ENCODE measurements at places on chromosomes 12 and 14. TPM values are rescaled to one million over a fixed set of nuclear protein-coding genes. Genes with fewer than 3 reads are reported as not detected.

Gene PRICKLE1
- total RNA-seq, result not detected

Gene TMEM229B
- 1.6 TPM for total RNA-seq

Gene BEST3
- not detected for total RNA-seq

Gene KRT85
- not detected for total RNA-seq

Gene RASSF8
- total RNA-seq, result not detected

Gene LBHD2
- total RNA-seq, result not detected

Gene AKAP3
- 3.5 TPM for total RNA-seq

Gene ESPL1
- total RNA-seq, result 63.4 TPM

GRCh38 chr14:102760496-102761193, 16.6 kb upstream of the TRAF3 start:
- no peak overlapping the region for H3K4me3 ChIP-seq
- H3K27me3 ChIP-seq, result peaks cover 2% of the 10 kb centered on the region
- H3K4me1 ChIP-seq, result no peaks in the 10 kb centered on the region
- H3K27ac ChIP-seq, result no peak overlapping the region
- DNase-seq, result no peak

DNA sequence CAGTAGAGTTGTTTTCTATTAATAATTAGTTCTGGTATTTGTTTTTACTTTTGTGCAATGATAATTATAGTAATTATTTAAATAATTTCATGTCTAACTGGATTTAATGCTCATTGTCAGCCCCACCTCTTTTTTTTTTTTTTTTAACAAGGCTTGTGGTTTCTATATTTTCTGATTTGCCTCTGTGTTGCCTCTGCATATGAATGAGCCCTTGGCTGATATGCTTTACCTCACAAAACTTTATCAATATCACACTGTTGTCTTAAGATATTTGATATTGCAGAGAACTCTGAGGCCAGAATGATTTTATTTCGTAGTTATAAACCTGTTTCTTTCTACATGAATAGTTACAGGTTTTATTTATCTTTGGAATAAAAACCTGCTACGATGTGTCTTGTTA, 116.2 kb upstream of the ATP2B1 start:
- H3K4me3 ChIP-seq, result no peak overlapping the region
- H3K4me1 ChIP-seq, result peaks cover 11% of the 10 kb centered on the region
- DNase-seq, result no peak
- no peaks in the 10 kb centered on the region for H3K36me3 ChIP-seq
- no peak overlapping the region for H3K27ac ChIP-seq
- no peaks in the 10 kb centered on the region for H3K27me3 ChIP-seq

GRCh38 chr14:89184952-89185351, 232.1 kb downstream of the FOXN3 start:
- H3K36me3 ChIP-seq, result peaks cover 23% of the 10 kb centered on the region
- H3K4me1 ChIP-seq, result peaks cover 18% of the 10 kb centered on the region
- no peak overlapping the region for H3K4me3 ChIP-seq
- no peak for DNase-seq

GRCh38 chr12:84660139-84660538, 252.5 kb downstream of the SLC6A15 start:
- no peak overlapping the region for H3K4me3 ChIP-seq
- H3K36me3 ChIP-seq, result no peaks in the 10 kb centered on the region
- H3K4me1 ChIP-seq, result no peaks in the 10 kb centered on the region
- no peaks in the 10 kb centered on the region for H3K27me3 ChIP-seq
- H3K27ac ChIP-seq, result no peak overlapping the region

- H3K27me3 ChIP-seq, result no peaks in the 10 kb centered on the region
- peaks cover 29% of the 10 kb centered on the region for H3K36me3 ChIP-seq
- DNase-seq, result no peak
- no peak overlapping the region for H3K27ac ChIP-seq
These were observed 58.6 kb downstream of the FOXN4 start for GRCh38 chr12:109250523-109250922.

GRCh38 chr12:12992418-12993130, 7.5 kb downstream of the HEBP1 start:
- H3K27me3 ChIP-seq, result no peaks in the 10 kb centered on the region
- no peaks in the 10 kb centered on the region for H3K36me3 ChIP-seq
- H3K27ac ChIP-seq, result no peak overlapping the region
- DNase-seq, result no peak
- H3K4me1 ChIP-seq, result peaks cover 20% of the 10 kb centered on the region
- H3K4me3 ChIP-seq, result no peak overlapping the region

- no peaks in the 10 kb centered on the region for H3K27me3 ChIP-seq
- no peaks in the 10 kb centered on the region for H3K36me3 ChIP-seq
- H3K4me1 ChIP-seq, result no peaks in the 10 kb centered on the region
- H3K4me3 ChIP-seq, result no peak overlapping the region
- no peak overlapping the region for H3K27ac ChIP-seq
These were observed 130.3 kb upstream of the DNM1L start for GRCh38 chr12:32548691-32549281.

DNA sequence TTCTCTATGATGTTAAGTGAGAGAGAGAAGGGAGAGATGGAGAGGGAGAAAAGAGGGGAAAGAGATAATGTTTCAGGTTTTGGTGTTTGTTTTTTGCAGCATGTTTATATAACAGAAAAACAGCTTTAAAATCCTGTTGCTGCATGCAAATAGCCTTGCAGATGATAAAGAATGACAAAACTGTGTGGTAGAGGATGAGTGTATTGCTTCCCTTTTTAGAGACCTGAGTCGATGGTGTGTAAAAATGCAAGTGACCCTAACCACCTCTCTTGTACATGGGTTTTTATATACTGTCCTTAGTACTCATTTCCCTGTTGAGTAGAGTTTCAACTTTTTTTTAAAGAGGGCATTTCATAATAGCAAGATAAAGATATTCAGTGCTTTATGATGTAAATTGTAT, 249.1 kb downstream of the AKAP6 start:
- no peak overlapping the region for H3K27ac ChIP-seq
- no peak overlapping the region for H3K4me3 ChIP-seq
- no peaks in the 10 kb centered on the region for H3K36me3 ChIP-seq
- H3K27me3 ChIP-seq, result peaks cover 2% of the 10 kb centered on the region

DNA sequence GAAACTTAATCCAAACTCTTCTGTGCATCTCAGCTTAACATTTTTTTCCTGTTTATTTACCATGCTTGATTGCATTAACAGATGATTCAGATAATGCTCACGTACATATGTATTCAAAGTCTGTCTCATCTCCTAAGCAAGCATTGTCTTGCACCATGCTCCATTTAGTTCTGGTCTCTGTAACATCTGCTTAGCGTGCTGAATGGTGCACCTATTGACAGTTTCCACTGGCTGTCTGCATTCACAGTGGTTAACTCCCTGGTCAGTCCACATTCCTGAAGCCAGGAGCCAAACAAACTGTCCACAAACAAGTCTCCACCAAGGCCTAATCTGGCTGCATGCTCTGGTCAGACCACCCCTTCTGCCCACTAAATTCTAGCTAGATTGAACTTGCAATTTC, 83.9 kb downstream of the KNTC1 start:
- no peaks in the 10 kb centered on the region for H3K4me1 ChIP-seq
- no peaks in the 10 kb centered on the region for H3K27me3 ChIP-seq
- H3K4me3 ChIP-seq, result no peak overlapping the region
- no peak for DNase-seq

DNA sequence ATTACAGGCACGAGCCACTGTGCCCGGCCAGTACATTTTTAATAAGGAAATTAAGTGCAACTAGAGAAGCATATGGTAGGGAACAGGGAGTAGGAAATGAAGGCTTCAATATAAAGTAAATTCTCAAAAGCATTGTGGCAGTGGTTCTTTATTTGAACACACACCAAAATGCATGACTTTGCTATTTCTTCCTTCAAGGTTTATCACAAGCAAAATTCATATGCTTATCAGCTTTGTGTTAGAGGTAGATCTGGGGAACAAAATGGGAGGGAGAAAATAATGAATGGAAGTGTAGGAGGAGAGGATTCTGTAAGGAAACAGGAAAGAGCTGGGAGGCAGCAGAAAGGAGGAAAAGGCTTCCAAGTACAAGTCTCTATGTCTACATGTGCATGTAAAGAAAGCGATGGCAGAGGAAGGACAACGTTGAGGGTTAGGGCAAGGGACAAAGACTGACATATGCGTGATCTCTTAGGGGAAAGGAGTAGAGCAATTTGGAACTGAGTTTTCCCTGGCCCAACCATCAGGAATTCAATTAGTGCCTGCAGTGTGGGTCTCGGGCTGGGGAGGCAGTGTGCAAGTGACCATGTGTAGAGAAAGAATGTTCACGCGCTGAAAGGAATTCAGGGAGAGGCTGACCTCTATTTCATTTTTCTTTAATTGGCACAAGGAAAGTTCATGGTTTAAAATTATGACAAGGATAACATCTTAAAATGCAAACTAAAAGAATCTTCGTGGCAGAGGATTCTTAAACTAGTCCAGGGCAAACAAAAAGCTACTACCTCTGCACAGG, 22.9 kb upstream of the RASSF8 start:
- H3K4me1 ChIP-seq, result no peaks in the 10 kb centered on the region
- no peak for DNase-seq
- no peak overlapping the region for H3K4me3 ChIP-seq

- no peak for DNase-seq
- no peak overlapping the region for H3K27ac ChIP-seq
- no peak overlapping the region for H3K4me3 ChIP-seq
- H3K4me1 ChIP-seq, result no peaks in the 10 kb centered on the region
- no peaks in the 10 kb centered on the region for H3K36me3 ChIP-seq
These were observed 275.7 kb upstream of the SSTR1 start for GRCh38 chr14:37932008-37932407.

All from activated CD8-positive, alpha-beta T cell treated with anti-CD3 and anti-CD28 coated beads for 36 hours (primary cell).